ENCODE measurements at places on chromosomes 5 and 9. TPM values are rescaled to one million over a fixed set of nuclear protein-coding genes. Genes with fewer than 3 reads are reported as not detected.

BRINP1 gene
- 18.4 TPM for total RNA-seq

- DNase-seq, result no peak
Measured at GRCh38 chr9:113598883-113599282, 135.4 kb downstream of the RGS3 start.

TSSK1B gene
- total RNA-seq, result not detected

OTULINL gene
- total RNA-seq, result 10.6 TPM
